ENCODE measurements at places on chromosomes 16 and 17.

- no peak for DNase-seq
- peaks cover 63% of the 10 kb centered on the region for H3K27me3 ChIP-seq
- peaks cover 32% of the 10 kb centered on the region for H3K4me1 ChIP-seq
- peak overlapping the region; percentile 66 for H3K4me3 ChIP-seq
Measured at GRCh38 chr17:72122010-72122764, 1.4 kb downstream of the SOX9 start.

DNA sequence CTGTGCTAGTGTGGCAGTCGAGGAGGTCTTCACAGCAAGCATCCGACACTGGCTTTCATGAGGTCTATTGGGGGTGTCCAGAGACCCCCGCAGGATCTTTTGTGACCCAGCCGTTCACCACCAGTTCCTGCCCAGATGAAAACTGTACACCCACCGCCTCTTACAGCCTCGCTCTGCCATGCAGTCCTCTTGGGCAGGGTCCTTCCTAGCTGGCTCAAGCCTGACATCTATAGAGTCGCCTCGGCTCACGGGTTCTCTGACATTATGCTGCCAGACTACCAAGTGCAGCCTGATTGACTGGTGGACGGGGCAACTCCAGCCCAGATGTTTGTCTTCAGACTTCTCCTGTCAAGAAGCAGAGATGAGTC lies 14.6 kb upstream of the CLEC10A start:
- H3K4me1 ChIP-seq: no peaks in the 10 kb centered on the region
- H3K4me3 ChIP-seq: no peak overlapping the region
- no peaks in the 10 kb centered on the region for H3K27me3 ChIP-seq
- H3K36me3 ChIP-seq: no peaks in the 10 kb centered on the region

GRCh38 chr17:69427486-69428197 lies 13.1 kb downstream of the MAP2K6 start:
- H3K4me3 ChIP-seq: no peak overlapping the region
- peaks cover 9% of the 10 kb centered on the region for H3K4me1 ChIP-seq

GRCh38 chr17:64240741-64241347 lies 22.2 kb downstream of the TEX2 start:
- H3K27me3 ChIP-seq: no peaks in the 10 kb centered on the region
- peaks cover 15% of the 10 kb centered on the region for H3K4me1 ChIP-seq
- peak overlapping the region; percentile 6 for H3K27ac ChIP-seq
- H3K36me3 ChIP-seq: no peaks in the 10 kb centered on the region
- no peak overlapping the region for H3K4me3 ChIP-seq

GRCh38 chr16:88434746-88435145 lies 18.3 kb upstream of the ZFPM1 start:
- no peaks in the 10 kb centered on the region for H3K36me3 ChIP-seq
- H3K27ac ChIP-seq: no peak overlapping the region
- no peak for DNase-seq
- peaks cover 2% of the 10 kb centered on the region for H3K4me1 ChIP-seq
- H3K27me3 ChIP-seq: peaks cover 26% of the 10 kb centered on the region
